Skeletal muscle cell (primary cell): ENCODE measurements at places on chromosomes 7 and 10.

GRCh38 chr7:45160417-45160881 is 2.9 kb downstream of the RAMP3 start:
- DNase-seq = no peak

DNA sequence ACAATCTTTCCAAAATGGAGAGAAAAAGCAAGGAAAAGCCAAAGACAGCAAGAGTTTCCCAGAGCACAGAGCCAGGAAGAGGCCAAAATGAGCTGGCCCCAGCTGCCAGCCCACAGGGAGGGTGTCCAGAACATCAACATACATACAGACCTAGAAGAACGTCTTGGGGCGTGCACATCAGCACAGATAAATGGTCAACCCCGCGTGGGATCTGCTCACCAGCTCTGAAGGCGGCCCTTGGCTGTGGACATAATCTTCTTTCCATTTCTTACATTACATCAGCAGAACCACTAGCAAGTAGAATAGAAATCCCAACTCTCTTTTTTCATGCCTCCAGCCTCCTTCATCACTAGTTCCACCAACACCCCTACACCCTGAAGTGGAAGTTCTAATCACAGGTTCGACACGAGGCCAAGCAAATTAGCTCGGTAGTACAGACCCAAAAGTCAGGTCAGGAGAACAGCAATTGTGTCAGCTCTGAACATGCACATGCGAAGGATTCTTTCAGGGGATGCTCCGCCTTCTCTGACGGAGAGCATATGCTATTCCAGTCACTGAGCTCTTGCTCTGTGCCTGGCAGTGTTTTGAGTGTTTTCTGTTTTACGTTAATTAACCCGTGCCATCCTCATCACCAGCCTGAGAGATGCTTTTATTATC is 16.4 kb downstream of the SH3PXD2A start:
- DNase-seq = no peak

- no peak for DNase-seq
Observed at GRCh38 chr7:12434012-12434642, 30.5 kb upstream of the VWDE start.

GRCh38 chr7:75038508-75038907 is 35.1 kb downstream of the RCC1L start:
- DNase-seq = no peak

- no peak for DNase-seq
Observed at GRCh38 chr10:20892796-20893195, 4.3 kb downstream of the NEBL start.

- no peak for DNase-seq
Observed at GRCh38 chr10:80730522-80730921, 192.8 kb downstream of the SH2D4B start.

- DNase-seq = no peak
Observed at GRCh38 chr10:43308515-43308914, 41.6 kb upstream of the RASGEF1A start.

- no peak for DNase-seq
Observed at GRCh38 chr10:16441173-16441840, 4.5 kb downstream of the PTER start.

DNA sequence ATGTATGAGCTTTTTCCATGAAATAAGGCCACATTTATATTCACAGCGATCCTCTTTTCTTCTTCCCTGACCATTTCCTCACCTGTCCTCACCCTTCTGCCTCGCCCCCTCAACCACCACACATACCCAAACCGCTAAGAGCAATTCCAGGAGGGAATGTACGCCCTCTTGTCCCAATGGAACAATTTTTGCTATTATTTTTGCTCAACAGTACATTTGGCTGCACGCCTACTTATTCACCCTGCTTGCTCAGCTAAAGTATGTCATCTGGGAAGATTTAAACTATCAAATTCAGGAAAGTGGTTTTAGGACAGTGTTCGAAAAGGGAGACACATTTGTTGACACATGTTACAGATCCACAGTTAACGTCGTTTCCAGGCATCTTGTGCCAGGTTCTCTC is 252.7 kb downstream of the NEBL start:
- DNase-seq = peak; percentile 9

GRCh38 chr7:91915401-91916050 is 25.1 kb upstream of the AKAP9 start:
- no peak for DNase-seq
